ENCODE measurements at places on chromosomes 13 and 19.

GRCh38 chr13:43293008-43293407, 269.6 kb downstream of the DNAJC15 start:
- no peak for DNase-seq

- DNase-seq: no peak
Measured at GRCh38 chr13:29422015-29422414, 173.5 kb downstream of the SLC7A1 start.

GRCh38 chr13:20911037-20911436, 8.5 kb upstream of the XPO4 start:
- no peak for DNase-seq

DNA sequence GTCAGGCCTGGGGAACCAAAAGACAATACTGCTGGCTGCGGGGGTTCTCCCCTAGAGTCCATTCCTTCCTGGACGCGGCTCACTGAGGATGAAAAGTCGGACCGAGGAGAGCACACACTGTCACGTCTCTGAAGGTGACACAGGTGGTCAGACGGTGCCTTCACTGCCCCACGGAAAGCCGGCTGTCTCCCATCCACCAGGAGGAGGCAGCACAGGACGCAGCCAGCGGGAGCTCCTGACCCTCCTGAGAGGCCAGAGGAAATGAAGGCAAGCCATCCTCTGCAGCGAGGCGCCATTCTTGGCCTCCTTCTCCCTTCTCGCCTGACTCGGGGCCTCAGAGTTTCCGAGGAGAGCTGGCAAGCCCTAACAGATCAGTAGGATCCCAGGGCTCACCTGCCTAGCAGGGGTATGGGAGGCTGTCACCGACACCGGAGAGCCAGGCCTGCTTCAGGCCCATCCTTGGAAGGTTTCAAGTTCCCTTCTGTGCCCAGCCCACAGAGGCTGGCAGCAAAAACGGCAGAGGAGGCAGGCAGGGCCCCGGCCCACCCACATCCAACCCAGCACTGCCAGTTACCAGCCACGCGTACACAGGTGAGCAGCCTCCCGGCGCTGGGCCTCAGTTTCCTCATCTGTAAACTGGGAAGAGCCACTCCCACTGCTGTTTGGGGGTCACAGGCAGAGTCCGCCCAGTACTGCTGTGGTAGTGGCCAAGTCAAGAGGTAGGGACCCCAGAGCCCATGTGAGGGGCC, 4.5 kb downstream of the REXO1 start:
- no peak for DNase-seq

Measured in adipocyte (in vitro differentiated cells).